ENCODE measurements at places on chromosomes 2 and 18.

- DNase-seq = no peak
Measured at GRCh38 chr2:9974343-9974742, 22.9 kb downstream of the GRHL1 start.

- no peak for DNase-seq
Measured at GRCh38 chr2:168583710-168584521, 127.8 kb downstream of the CERS6 start.

GRCh38 chr2:53058526-53058925, 709.1 kb upstream of the CHAC2 start:
- no peak for DNase-seq

GRCh38 chr2:139876321-139876720, 1096.1 kb upstream of the NXPH2 start:
- no peak for DNase-seq

GRCh38 chr18:13440277-13441248, 222.0 kb downstream of the LDLRAD4 start:
- no peak for DNase-seq

DNA sequence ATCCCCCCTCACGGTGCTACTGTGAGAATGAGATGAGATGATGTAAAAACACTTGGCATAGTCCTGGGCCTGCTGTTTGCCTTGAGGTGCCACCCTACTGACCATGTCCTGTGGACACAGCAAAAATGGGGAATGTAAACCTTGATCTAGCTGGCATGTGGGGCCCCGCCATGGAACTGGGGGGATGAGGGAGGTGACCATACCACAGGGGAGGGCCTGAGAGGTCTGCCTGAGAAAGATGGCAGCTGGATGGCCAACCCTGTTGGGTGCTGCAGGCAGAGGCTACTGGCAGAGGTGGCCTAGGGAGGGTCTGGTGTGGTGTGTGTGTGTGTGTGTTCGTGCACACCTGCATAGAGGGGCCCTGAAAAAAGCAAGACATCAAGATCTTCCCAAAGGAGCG, 777 bp downstream of the HAAO start:
- no peak for DNase-seq

GRCh38 chr2:86695053-86695691, 24.9 kb upstream of the RMND5A start:
- DNase-seq = no peak

GRCh38 chr2:207902821-207903220, 122.5 kb downstream of the PLEKHM3 start:
- DNase-seq = no peak

DNA sequence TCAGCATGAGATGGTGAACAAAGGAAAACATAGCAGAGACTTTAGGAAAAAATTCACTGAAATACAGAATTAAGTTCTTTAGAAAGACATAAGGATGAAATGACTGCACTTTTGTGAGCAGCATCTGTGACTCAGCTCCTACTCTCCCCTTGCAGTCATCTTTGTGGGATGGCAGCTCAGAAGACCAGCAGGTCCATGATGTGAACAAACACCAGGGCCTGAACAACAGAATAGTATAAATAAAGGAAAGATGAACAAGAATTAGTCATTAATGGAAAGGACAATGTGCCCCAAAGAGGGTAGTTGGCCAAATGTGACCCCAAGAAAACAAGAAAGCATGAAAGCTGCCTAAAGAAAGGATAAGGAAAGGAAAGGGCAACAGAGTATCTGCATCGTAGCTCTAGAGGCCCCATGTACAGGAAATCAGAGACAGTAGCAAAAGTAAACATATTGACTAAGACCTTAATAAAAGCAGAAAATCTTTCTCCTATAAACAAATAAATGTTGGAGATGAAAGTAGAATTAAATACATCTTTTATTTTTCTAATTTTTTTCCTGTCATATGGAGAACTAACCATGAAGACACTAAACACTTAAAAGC, 318.0 kb downstream of the ZEB2 start:
- no peak for DNase-seq

DNA sequence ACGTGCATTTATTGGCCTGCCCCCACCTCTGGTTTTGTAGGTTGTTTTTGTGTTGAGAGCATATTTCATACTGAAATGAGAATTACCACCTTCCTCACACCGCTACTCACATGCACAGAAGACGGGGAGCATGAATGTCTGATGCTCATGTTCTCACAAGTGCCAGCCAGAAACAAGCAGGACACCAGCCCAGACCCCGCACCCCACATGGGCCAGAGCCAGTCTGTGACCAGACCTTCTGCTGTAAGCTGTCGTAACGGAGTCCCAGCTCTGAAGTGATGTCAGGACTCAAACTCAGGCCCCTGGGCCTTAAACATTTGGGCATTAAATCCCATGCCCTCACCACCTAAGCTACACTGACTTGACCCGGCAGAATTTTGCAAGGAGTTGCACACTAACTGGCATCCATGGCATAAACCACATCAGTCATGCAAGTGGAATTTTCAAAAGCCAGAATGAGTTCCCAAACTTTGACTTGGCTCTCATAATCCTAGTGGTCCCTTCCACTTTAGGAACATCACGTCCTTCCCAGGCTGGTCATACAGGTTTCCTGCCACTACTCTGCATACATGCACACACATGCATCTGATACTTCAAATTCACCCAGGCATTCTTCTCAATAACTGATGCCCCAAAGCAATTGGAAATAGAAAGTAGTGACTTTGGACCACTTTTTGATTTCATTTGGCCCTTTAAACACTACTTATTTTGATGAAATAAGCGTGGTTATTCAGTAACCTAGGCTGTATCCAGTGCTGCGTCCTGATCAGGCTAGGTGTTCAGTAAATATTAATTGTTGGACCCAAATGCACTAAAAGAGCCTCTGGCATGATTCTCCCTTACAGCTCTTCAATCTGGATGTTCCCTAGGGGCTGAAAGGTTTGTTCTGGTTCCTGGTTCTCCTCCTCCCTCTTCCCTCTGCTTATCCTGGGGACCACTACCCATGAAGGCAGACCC, 223.1 kb upstream of the ID2 start:
- DNase-seq = no peak

DNA sequence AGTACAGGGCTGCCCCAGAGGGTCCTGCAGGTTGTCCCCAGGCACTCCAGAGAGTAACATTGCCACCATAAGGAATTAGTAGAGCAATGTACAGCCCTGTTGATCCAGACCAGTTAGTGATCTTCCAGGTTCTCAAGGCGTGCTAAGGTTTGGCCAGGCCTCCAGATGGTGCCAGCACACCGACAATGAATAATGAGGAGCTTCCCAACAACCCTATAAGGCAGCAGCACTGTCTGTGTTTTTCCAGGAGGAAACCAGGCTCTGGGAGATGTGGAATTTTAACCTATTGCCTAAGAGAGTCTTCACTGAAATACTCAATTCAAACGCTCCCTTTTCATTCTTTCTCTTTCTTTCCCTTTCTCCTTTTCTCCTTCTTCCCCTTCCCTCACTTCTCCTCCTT, 122.1 kb downstream of the MGAT5 start:
- no peak for DNase-seq

- DNase-seq = no peak
Measured at GRCh38 chr2:222969491-222969890, 82.5 kb upstream of the KCNE4 start.

GRCh38 chr18:34707670-34708069, 2.4 kb upstream of the DTNA start:
- no peak for DNase-seq

GRCh38 chr2:165762723-165763122, 31.3 kb downstream of the GALNT3 start:
- DNase-seq = no peak

DNA sequence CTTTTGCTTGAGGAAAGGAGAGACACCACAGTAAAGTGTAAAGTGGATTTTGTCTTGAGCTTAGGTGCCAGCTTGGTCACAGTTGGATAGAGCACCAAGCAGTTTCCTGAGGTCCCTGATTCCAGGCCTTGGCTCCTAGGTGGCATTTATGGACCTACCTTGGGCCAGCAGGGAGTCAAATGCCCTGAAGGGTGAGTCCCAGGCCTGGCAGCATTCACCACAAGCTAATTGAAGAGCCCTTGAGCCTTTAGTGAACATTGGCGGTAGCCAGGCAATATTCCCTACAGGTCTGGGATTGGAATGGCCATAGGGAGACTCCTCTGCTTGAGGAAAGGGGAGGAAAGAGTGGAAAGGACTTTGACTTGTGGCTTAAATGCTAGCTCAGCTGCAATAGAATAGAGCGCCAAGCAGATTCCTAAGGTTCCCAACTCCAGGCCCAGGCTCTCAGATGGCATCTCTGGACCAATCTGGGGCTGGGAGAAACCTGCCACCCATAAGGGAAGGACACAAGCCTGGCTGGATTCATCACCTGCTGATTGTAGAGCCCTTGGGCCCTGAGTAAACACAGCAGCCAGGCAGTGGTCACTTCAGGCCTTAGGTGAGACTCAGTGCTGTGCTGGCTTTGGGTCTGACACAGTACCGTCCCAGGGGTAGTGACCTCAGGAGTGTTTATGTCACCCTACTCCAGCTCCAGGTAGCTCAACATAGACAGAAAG, 137.5 kb upstream of the OTOS start:
- DNase-seq = no peak
